ENCODE measurements at places on chromosomes 6 and 20. TPM values are rescaled to one million over a fixed set of nuclear protein-coding genes. Genes with fewer than 3 reads are reported as not detected.

TTBK1 gene
- 0.06 TPM for total RNA-seq

ADAM33 gene
- total RNA-seq: 0.13 TPM

HMGCLL1 gene
- not detected for total RNA-seq

MC3R gene
- total RNA-seq: not detected

CCDC170 gene
- not detected for total RNA-seq

SEMG1 gene
- not detected for total RNA-seq

TTLL9 gene
- not detected for total RNA-seq

WDR27 gene
- 25.1 TPM for total RNA-seq

ARMC12 gene
- total RNA-seq: not detected

RBBP9 gene
- 23.6 TPM for total RNA-seq

KCNK17 gene
- total RNA-seq: not detected

ABHD16B gene
- total RNA-seq: not detected

GJA1 gene
- total RNA-seq: 8.3 TPM

PAX1 gene
- not detected for total RNA-seq

KCNB1 gene
- 0.19 TPM for total RNA-seq

BMP6 gene
- total RNA-seq: 0.06 TPM
